T-helper 1 cell (primary cell): ENCODE measurements at places on chromosomes 7 and 10.

- DNase-seq = no peak
These were observed 84.9 kb upstream of the MKI67 start for GRCh38 chr10:128211064-128211504.

DNA sequence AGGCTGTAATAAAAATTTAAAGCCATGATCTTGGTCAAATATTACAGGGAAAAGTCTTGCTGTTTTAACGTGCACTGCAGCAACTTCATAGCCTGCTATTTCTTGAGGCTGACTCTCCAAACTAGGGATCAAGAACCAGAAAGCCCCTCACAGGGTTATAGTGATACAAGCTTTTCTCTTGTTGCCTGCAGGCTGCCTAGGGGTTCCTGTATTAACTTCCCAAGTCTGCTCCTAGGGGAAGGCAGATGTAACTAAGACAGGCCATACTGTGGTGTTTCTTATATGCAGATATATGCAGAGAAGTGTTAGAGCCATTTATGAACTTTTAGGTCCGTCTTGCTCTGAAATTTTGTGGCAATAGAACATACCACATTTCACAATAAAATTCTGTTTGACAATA is 175.7 kb downstream of the FOXP2 start:
- DNase-seq = no peak

DNA sequence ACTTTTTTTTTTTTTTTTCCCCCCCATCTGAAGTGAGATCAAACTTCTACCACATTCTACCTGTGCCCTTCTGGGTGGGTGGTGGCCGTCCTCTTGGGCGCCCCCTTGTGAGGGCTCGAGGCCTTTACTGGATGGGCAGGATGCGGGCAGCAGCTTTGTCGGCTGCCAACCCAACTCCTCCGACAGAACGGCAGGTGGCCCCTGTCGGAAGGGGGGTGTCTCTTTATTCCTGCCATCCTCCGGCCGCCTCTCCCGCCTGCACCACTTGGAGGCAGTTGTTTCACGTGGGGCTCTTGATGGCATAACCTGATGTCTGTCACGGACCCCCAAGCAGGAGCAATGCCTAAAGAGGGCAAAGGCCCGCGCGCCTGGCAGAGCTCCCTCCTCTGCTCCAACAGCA is 31.0 kb downstream of the AMZ1 start:
- DNase-seq = peak; percentile 48

GRCh38 chr10:128116851-128117615 is 9.2 kb downstream of the MKI67 start:
- no peak for DNase-seq

- no peak for DNase-seq
These were observed 28.9 kb downstream of the CNNM1 start for GRCh38 chr10:99358101-99358500.

GRCh38 chr7:45980181-45980905 is 59.3 kb upstream of the IGFBP3 start:
- no peak for DNase-seq

DNA sequence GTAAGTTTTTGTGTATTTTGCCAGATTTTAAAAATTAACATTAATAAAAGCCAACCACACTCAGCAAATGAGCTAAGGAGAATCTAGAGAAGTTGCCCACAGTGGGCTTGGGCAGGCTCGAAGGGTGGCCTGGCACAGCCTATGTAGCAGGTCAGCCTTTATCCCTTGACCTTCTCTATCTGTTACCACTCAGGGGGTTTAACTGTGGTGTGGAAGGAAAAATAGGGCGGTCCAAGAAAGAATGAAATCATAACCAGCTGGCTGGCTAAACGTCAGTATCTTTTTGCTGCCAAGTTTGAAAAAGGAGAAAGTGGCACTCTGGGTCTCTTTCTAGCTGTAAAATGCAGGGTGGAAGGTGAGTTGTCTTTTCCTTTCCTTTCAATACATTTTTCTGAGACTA is 130.3 kb upstream of the ASAH2 start:
- DNase-seq = no peak

DNA sequence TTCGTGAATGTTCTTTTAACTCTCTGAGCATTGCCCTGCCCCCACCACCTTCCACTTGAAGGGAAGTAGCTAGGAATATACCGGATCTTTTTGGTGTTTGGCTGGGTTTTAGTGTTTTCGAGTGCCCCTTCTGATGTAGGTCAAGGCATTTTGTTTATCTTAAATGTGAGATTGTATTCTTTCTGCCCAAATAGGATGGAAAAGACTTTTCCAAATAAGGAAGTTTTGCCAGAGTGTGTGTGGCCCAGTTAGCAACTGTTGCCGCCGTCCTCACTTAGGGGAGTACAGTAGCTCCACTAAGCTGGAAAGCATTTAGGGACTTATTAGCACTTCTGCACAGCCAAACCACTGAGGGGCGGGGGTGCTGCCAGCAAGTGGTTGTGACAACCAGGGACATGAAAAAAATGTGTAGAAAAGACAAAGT is 29.8 kb upstream of the VCL start:
- no peak for DNase-seq
